Left ventricle myocardium inferior (tissue), 1 donor: ENCODE measurements at places on chromosomes 4 and X. TPM values are rescaled to one million over a fixed set of nuclear protein-coding genes. Genes with fewer than 3 reads are reported as not detected.

The MAGEC3 gene
- not detected for total RNA-seq

The BEND4 gene
- not detected for total RNA-seq

The SPANXN2 gene
- total RNA-seq: not detected

The GYPB gene
- not detected for total RNA-seq

The TMEM31 gene
- not detected for total RNA-seq

The TEC gene
- 1.9 TPM for total RNA-seq

The SSX2 gene
- not detected for total RNA-seq

The ADGRG4 gene
- total RNA-seq: not detected

The PITX2 gene
- not detected for total RNA-seq

The TIGD4 gene
- total RNA-seq: 0.22 TPM

The DCX gene
- 0.05 TPM for total RNA-seq

The DIPK2B gene
- total RNA-seq: 13.2 TPM

The MND1 gene
- 0.38 TPM for total RNA-seq

The PDLIM5 gene
- total RNA-seq: 982 TPM

The NDST3 gene
- not detected for total RNA-seq

The SSX3 gene
- not detected for total RNA-seq

The PRDM8 gene
- total RNA-seq: 0.66 TPM

The ANAPC10 gene
- total RNA-seq: 15.4 TPM

The BMP3 gene
- total RNA-seq: not detected

The NHSL2 gene
- 3.8 TPM for total RNA-seq

The NUDT10 gene
- total RNA-seq: 0.27 TPM

The OTC gene
- 0.58 TPM for total RNA-seq

The ELMOD2 gene
- 16.8 TPM for total RNA-seq

The HPGDS gene
- total RNA-seq: 2.3 TPM

The GYPE gene
- 0.16 TPM for total RNA-seq

The GAGE12H gene
- total RNA-seq: not detected

The CCNB3 gene
- total RNA-seq: 0.71 TPM

The GPAT3 gene
- total RNA-seq: 44.2 TPM

The L1CAM gene
- total RNA-seq: 4.0 TPM

The RTL3 gene
- 0.14 TPM for total RNA-seq

The RHOXF1 gene
- total RNA-seq: not detected

The BEX3 gene
- total RNA-seq: 161 TPM

The HEPH gene
- total RNA-seq: 26.2 TPM

The CAPN6 gene
- total RNA-seq: not detected

The CCNI gene
- total RNA-seq: 344 TPM

The GRIA3 gene
- total RNA-seq: 3.7 TPM

The CT45A7 gene
- total RNA-seq: not detected

The FGB gene
- not detected for total RNA-seq

The GPR173 gene
- total RNA-seq: 0.25 TPM

The PCDH19 gene
- 0.38 TPM for total RNA-seq

The CLDN2 gene
- not detected for total RNA-seq

The UBE2A gene
- total RNA-seq: 61.2 TPM

The CLIC2 gene
- 11.7 TPM for total RNA-seq

The CASK gene
- 13.4 TPM for total RNA-seq

The USP53 gene
- 39.9 TPM for total RNA-seq

The ALB gene
- total RNA-seq: not detected

The SMARCA5 gene
- total RNA-seq: 36.0 TPM

The GPR143 gene
- not detected for total RNA-seq

The PCDH18 gene
- 3.4 TPM for total RNA-seq

The FAM193A gene
- total RNA-seq: 16.0 TPM

The HS3ST1 gene
- total RNA-seq: 2.4 TPM

The FAM47E gene
- 3.0 TPM for total RNA-seq

The NXF2 gene
- not detected for total RNA-seq

The IRS4 gene
- total RNA-seq: not detected

The TLR8 gene
- 0.85 TPM for total RNA-seq
